ENCODE measurements at places on chromosomes 11 and 22. TPM values are rescaled to one million over a fixed set of nuclear protein-coding genes. Genes with fewer than 3 reads are reported as not detected.

GGA1 gene
- 75.8 TPM for total RNA-seq

DDIAS gene
- total RNA-seq, result 26.9 TPM

IPO7 gene
- 177 TPM for total RNA-seq

DEPDC5 gene
- 40.6 TPM for total RNA-seq

OR51I1 gene
- total RNA-seq, result not detected

OR5P2 gene
- total RNA-seq, result not detected

LRFN4 gene
- total RNA-seq, result 55.6 TPM

MAPK11 gene
- 27.8 TPM for total RNA-seq

ABCC8 gene
- not detected for total RNA-seq

MMP11 gene
- total RNA-seq, result 0.70 TPM

PATE1 gene
- total RNA-seq, result not detected

MRGPRX3 gene
- total RNA-seq, result not detected

DNA sequence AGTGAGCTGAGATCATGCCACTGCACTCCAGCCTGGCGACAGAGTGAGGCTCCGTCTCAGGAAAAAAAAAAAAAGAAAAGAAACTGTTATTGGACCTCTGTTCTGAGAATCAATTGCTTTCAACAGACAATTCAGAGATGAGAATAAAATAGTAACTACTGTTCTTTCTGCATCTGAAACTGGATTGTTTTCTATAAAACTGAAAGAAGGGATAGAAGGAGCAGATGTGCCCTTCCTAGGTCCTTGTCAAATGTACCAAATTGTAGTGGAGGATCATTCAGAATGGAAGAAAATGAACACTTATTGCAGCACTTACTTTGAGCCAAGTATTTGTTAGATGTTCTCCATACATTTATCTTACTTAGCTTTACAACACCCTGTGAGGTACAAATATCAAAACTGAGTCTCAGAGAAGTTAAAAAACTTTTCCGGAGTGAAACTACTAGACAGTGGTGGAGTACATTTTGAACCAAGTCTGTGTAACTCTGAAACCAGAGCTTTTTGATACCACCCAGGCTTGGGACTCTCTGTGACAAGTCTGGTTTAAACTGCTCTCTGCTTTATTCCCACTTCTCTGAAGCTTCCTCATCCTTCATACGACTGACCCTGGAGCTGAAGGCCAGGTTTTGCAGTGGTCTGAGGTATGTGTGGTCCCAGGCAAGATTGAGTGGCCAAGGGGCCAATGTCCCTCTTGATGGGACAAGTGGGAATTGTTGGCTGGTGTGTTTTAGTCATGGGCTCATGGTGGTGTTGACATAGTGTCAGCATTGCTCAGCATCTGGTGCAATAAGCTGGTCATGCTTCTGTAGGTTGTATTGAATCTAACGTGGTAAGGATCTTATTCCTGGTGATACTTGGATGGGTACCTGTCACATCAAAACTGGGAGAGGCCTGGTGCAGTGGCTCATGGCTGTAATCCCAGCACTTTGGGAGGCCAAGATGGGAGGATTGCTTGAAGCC, 48.2 kb upstream of the CCDC134 start:
- no peak overlapping the region for H3K4me3 ChIP-seq
- H3K27me3 ChIP-seq, result peaks cover 20% of the 10 kb centered on the region
- H3K27ac ChIP-seq, result peak overlapping the region; percentile 29
- H3K4me1 ChIP-seq, result no peaks in the 10 kb centered on the region

DNA sequence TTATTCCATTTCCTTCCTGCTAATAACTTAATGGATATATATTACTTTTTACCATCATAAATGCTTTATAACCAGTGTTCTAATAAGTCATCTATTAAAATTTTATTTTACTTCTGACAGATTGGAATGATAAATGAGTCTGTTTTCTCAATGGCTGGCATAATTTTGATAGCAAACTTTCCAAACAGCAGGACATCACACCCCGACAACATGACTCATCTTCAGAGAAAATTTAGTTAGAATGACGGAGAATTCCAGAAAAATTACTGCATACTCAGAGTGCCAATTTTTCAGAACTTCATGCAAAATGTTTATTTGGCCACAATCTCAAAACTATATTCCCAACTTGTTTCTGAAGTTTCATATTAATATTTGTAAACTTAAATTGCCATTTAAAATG, 174.4 kb downstream of the SWAP70 start:
- H3K4me3 ChIP-seq, result no peak overlapping the region
- H3K4me1 ChIP-seq, result peaks cover 33% of the 10 kb centered on the region
- DNase-seq, result no peak
- H3K36me3 ChIP-seq, result peaks cover 20% of the 10 kb centered on the region
- H3K27ac ChIP-seq, result no peak overlapping the region
- H3K27me3 ChIP-seq, result no peaks in the 10 kb centered on the region

- H3K36me3 ChIP-seq, result peaks cover 3% of the 10 kb centered on the region
- no peaks in the 10 kb centered on the region for H3K27me3 ChIP-seq
- no peaks in the 10 kb centered on the region for H3K4me1 ChIP-seq
- no peak overlapping the region for H3K4me3 ChIP-seq
These were observed 136.5 kb downstream of the FAM76B start for GRCh38 chr11:95653099-95653498.

DNA sequence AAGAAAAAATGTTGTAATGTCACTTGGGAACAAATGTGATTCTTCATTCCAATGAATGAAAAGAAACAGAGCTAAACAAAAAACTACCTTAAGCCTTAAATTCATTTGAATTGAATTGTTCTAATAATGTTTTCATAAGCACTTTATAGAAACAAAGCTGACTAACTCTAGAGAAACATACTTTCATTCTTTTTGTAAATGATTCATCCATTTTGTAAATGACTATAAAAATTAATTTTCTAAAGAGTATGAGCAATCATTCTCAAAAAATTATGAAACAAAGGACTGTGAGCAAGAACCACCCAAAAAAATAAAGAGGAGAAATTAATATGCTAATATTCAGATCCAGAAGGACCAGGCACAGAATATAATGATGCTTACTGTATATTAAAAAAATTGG, 986.5 kb upstream of the CHORDC1 start:
- no peak overlapping the region for H3K27ac ChIP-seq

DNA sequence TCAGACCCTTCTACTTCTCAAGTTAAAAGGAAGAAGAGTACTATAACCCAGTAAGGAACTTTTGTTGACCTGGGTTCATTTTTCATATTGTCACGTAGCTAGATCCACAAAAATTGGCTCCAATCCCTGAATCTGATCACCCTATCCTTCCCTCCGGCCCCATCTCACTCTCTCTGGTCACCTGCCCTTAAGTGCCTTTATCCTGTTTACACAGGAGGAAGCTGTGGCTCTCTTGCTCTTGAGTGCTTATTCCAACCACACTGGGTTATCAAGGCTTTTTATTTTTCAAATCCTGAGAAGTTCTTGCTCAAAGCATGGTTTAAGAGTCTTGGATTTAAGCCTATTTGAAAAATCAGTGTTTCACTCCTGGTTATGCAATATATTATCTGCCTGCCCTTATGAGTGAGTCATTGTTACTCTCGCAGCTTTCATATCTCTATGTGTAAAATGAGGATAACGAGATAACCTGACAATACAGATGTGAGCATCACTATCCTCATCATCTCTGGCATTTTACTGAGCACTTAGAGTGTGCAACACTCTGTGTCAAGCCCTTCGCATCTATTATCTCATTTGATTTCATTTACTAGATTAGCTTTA, 293.9 kb downstream of the GUCY1A2 start:
- no peaks in the 10 kb centered on the region for H3K36me3 ChIP-seq
- no peak overlapping the region for H3K27ac ChIP-seq
- H3K27me3 ChIP-seq, result no peaks in the 10 kb centered on the region

- DNase-seq, result no peak
- H3K27ac ChIP-seq, result no peak overlapping the region
- H3K4me3 ChIP-seq, result no peak overlapping the region
- no peaks in the 10 kb centered on the region for H3K4me1 ChIP-seq
- H3K36me3 ChIP-seq, result no peaks in the 10 kb centered on the region
These were observed 387.0 kb downstream of the SHANK2 start for GRCh38 chr11:70865356-70865755.

DNA sequence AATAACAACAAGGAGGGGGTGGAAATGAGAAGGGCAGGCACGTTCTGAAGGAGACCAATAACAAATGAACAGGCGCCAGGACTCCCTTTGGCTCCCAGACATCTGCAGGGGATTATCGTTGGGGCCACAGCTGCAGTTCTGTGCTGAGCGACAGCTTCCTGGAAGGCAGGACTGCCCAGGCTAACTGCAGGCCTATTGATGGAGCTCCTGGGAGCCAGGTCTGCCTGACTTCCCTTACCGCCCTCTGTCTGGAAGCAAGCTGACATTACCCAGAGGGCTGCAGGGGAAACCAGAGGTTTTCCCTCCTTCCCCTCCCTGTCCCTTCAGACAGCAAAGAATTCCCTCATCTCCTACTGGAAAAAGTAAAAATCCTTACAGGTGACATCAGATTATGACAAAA, 5.0 kb downstream of the DRD2 start:
- H3K27ac ChIP-seq, result no peak overlapping the region
- H3K4me3 ChIP-seq, result no peak overlapping the region
- H3K4me1 ChIP-seq, result no peaks in the 10 kb centered on the region
- DNase-seq, result no peak

GRCh38 chr22:19373450-19373849, 58.1 kb downstream of the HIRA start:
- H3K4me1 ChIP-seq, result no peaks in the 10 kb centered on the region
- DNase-seq, result no peak
- no peaks in the 10 kb centered on the region for H3K27me3 ChIP-seq

- no peak overlapping the region for H3K27ac ChIP-seq
- no peaks in the 10 kb centered on the region for H3K36me3 ChIP-seq
- H3K27me3 ChIP-seq, result no peaks in the 10 kb centered on the region
- H3K4me1 ChIP-seq, result no peaks in the 10 kb centered on the region
These were observed 403.2 kb downstream of the NELL1 start for GRCh38 chr11:21072558-21072957.

- peaks cover 92% of the 10 kb centered on the region for H3K4me1 ChIP-seq
- DNase-seq, result peak; percentile 94
- peak overlapping the region; percentile 88 for H3K4me3 ChIP-seq
- no peaks in the 10 kb centered on the region for H3K27me3 ChIP-seq
- H3K36me3 ChIP-seq, result peaks cover 79% of the 10 kb centered on the region
- H3K27ac ChIP-seq, result peak overlapping the region; percentile 99
These were observed 56.4 kb downstream of the MYH9 start for GRCh38 chr22:36331306-36331911.

DNA sequence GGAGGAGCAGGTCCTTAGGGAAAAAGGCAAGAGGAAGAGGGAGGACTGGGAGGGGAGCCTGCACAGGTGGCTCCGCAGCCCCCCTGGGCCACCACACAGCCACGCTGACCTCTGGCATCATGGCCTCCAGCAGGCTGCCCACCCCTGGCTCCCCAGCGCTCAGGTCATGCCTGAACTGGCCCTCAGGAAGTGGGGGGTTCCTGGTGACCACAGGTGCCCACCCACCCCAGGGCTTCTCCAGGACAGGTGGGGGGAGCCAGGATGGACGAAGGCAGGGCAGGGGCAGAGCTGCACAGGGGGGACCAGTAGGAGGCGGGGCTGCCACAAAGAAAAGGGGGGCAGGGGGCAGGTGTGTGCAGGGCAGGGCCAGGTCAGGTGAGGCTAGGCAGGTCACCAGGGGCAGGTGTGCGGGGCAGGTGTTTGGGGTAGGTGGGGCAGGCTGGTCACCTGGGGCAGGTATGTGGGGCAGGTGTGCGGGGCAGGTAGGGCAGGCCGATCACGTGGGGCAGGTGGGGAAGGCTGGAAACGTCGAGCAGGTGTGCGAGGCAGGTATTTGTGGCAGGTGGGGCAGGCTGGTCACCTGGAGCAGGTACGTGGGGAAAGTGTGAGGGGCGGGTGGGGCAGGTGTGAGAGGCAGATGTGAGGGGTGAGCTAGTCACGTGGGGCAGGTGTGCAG, 997 bp downstream of the DEAF1 start:
- H3K4me1 ChIP-seq, result peaks cover 45% of the 10 kb centered on the region
- peak overlapping the region; percentile 90 for H3K27ac ChIP-seq
- no peaks in the 10 kb centered on the region for H3K27me3 ChIP-seq
- DNase-seq, result peak; percentile 60
- H3K4me3 ChIP-seq, result peak overlapping the region; percentile 90

DNA sequence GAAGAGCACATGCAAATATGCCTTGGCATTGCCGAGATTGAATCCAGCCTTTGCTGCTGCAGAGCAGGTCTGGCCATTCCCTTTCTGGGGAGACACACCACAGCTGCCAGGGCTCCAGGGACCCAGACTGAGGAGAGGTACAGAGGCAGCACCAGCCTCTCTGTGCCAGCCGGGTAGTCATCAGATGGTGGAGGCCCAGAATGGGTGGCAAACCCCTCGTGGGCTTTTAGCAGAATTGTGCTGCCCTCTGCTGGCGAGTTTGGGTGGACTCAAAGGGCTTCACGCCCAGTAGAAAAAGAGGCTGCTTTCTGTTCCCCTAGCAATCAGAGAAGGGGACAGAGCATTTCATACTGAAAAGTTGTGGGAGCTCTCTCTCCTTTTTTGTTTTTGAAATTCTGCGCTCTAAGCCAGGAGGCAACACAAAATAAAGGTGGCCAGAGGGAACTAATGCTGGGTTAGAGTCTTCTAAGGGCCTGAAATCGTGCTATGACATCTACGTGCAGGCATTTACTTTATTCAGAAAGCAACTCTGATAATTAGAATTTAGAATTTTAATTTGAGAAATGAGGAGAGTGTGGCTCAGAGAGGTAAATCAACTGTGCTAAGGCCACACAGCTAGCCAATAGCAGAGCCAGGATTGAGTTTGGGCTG, 158.8 kb upstream of the NAV2 start:
- no peaks in the 10 kb centered on the region for H3K27me3 ChIP-seq
- H3K27ac ChIP-seq, result no peak overlapping the region
- peak; percentile 89 for DNase-seq
- H3K36me3 ChIP-seq, result no peaks in the 10 kb centered on the region
- no peaks in the 10 kb centered on the region for H3K4me1 ChIP-seq

DNA sequence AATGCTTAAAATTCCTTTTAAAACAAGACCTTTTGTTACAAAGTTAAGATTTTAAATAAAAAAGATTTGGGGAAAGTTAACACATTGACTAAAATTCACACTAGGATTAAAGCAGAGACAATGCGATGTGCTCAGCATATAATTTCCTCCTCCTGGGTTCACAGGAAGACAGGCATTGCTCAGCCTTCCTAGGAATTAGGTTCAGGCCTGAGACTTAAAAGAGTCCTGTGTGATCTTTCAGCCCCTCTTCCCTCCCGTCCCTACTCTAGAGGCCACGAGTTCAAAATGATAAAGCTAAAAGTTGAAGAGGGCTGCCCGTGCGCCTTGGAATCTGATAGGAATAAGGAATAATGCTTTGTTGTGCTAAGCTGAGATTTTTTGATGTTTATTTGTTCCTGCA, 218.6 kb downstream of the KIRREL3 start:
- H3K4me1 ChIP-seq, result no peaks in the 10 kb centered on the region
- H3K4me3 ChIP-seq, result no peak overlapping the region
- H3K36me3 ChIP-seq, result no peaks in the 10 kb centered on the region
- H3K27me3 ChIP-seq, result no peaks in the 10 kb centered on the region

GRCh38 chr11:2554338-2555207, 109.8 kb downstream of the KCNQ1 start:
- no peak for DNase-seq
- H3K27ac ChIP-seq, result no peak overlapping the region
- no peaks in the 10 kb centered on the region for H3K36me3 ChIP-seq
